Glomerular endothelial cell (primary cell): ENCODE measurements at places on chromosomes 6 and 20.

- no peak for DNase-seq
Measured at GRCh38 chr6:123838505-123839234, 35.0 kb downstream of the NKAIN2 start.

GRCh38 chr6:44725070-44725469, 337.6 kb downstream of the CDC5L start:
- DNase-seq = peak; percentile 7

DNA sequence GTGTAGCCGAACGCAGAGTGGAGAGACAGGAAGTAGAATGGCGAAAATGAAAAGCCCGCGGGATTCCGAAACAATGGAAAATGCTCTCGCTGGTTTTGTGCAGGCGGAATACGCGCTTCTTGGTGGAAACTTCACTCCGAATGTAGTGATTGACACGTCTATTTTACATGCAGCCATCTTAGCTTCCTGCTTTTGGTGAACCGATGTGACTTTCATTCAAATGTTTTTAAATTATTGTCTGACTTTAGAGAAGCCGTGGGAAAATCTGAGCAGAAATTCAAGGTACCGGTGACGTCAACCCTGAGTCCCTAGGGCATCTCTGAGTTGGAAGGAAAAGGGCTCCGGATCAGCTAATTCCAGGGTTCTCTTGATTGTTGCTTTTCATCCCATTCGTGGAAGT, 11.4 kb downstream of the GPX5 start:
- DNase-seq = no peak

DNA sequence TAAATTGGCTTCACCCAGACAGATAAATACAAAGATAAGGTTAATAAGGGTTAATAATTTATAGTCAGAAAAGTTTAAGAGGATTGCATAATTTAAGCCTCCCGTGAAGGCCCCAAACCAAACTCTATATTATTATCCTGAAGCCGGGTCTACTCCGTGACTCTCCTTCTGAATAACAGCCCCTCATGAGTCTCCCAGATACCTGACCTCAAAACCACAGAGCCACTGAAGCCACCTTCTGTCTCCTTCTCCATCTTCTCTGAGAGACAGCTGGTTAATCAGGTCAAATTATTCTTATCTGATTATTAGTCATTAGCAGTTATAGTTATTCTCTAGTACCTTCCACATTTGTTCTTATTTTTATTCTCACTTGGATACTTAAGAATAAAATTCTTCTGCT, 569.2 kb upstream of the AGPAT4 start:
- DNase-seq = no peak

DNA sequence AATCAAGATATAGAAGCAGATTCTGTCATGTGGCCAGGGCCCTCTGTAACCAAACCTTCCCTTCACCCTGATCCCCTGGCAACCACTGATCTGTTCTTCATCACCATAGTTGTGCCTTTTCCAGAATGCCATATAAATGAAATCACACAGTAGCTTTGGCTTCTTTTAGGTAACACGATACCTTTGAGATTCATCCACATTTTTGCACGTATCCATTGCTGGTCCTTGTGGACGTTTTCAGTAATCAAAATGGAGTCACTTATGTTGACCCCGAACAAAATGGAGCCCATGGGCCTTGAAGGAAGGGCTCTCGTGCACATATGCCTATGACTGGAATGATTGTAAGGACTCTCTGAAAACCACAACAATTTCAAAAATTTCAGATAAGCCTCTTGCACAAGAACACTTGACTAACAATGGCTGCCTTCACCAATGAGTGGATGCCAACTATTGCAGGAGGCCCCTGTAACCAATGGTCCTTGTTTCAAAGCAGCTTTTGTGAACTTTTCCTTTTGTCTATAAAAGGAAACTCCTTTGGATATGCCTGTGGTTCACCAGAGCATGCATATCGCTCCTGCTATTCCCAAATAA, 84.3 kb upstream of the RALY start:
- DNase-seq = peak; percentile 25

DNA sequence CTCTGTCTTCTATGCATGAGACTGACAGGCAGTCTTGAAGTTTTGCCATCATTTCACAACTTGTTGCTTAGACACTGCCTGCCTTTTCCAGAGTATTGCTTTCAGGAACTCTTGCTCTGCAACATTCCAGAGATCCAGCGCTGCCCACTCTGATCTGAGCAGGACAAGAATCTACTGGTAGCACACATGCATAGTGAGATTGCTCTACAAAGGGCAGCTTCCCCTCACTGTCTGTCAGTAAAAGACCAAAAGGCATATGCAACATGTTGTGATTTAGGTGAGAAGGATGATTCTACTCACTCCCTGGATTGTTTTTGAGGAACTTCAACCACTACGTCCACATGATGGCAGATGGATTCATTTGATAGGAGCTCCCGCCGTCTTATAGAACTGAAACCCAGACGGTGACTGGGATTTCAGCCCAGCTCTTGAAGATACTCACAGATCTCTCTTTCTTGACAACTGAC, 259.1 kb downstream of the ARID1B start:
- no peak for DNase-seq
